Dermis blood vessel endothelial cell (primary cell): ENCODE measurements at places on chromosomes 3 and 15. TPM values are rescaled to one million over a fixed set of nuclear protein-coding genes. Genes with fewer than 3 reads are reported as not detected.

The GOLGA6L10 gene
- 0.17 and 0.65 TPM in 2 replicates for total RNA-seq

The CLDND1 gene
- total RNA-seq = 153 and 260 TPM in 2 replicates

DNA sequence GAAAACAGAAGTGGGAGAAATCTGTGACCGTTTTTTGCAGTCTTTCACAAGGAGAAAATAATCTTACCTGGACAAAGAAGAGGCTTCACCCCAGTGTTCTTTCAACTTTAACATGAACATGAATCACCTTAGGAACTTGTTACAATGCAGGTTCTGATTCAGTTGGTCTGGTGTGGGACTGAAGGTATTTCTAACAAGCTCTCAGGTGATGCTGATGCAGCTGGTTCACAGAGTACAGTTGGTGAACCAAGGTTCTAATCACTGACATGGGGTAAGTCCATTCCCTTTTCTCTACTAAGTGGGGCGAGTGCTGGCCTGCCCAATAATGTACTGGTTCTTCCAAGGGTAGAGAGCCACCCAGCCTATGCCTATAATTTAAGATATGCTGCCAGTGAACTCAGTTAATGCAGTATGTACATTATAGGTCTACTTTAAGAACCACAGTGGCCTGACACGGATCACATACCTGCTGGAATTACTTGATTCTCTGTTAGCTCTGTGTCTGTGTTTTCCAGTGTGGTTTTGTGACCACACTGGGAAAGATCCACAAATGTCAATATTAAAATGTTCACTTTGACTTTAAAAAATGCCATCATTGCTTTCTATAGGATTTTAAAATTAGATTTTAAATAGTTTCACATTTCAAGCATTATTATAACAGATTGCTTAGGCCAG, 304.1 kb downstream of the ZNF621 start:
- no peak for DNase-seq

GRCh38 chr15:48313216-48313615, 18.0 kb upstream of the DUT start:
- DNase-seq = no peak

GRCh38 chr3:45623393-45623792, 28.8 kb downstream of the LIMD1 start:
- DNase-seq = no peak

DNA sequence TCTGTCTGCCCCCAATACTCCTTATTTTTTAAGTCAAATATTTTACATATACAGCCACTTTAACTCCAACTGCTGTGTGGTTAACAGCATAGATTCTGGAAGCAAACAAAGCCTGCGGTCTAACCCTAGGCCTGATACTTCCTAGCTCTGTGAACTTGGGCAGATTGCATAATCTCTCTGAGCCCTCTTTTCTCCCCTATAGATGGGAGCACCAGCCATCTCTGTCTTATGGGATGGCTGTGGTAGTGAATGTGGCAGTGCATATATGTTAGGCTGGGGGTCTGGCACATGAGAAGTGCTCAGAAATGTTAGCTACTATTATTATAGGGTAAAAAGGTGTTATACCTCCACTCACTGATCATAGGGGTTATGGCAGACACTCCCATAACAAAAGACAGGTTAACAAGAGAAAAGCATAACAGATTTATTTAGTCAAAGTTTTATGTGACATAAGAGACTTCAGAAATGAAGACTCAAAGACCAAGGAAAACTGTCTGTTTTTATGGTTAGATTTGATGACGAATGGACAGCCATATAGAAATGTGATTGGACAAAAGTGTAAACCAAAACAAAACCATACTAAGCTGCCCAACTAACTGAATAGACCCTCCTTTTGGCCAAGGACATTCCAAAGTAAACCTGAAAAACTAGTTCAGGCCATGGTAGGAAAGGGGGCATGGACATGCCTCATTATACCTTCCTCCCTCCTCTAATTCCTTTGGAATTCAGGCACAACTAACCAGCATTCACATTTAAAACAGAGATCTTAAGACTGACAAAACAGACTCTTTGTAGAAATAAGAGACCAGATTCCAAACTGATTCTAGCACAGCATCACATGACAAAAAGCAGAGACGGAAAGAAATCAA, 53.9 kb upstream of the DAZL start:
- no peak for DNase-seq

DNA sequence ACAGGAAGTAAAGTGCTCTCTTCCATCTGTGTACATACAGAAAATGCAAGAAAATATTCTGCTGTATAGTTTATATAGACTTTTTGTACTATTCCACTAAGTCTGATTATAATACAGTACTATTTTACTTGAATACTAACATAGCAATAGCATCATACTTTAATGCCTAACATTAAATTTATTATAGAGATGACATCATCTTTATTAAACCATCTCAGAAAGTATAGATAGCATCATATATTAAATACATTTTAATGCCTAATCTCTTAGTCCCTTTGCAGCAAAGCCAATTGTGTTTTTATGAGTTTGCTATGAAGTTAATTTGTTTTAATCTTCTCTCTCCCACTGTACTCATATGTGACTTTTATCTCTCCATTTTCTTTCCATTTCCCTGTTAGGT, 39.7 kb upstream of the ZDHHC23 start:
- no peak for DNase-seq
